Amniotic stem cell (primary cell): ENCODE measurements at places on chromosomes 1 and 21.

DNA sequence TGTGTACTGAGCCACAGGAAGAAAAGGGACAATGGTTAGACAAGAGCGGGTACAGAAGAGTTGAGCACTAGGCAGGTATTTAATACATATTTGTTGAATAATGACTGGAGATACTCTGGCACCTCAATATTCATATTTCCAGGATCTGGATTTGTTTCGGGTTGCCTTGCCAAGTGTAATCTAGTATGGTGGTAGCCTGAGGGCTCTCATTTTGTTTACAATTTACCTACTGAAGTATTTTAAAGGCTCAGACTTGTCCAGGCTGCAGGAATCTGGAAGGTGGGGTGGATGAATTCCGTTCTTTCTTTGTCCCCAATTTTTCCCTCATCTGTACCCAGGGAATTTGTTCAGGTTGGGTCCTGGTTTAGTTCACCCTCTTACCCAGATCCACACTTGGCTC is 95.0 kb downstream of the CACHD1 start:
- no peak for DNase-seq

DNA sequence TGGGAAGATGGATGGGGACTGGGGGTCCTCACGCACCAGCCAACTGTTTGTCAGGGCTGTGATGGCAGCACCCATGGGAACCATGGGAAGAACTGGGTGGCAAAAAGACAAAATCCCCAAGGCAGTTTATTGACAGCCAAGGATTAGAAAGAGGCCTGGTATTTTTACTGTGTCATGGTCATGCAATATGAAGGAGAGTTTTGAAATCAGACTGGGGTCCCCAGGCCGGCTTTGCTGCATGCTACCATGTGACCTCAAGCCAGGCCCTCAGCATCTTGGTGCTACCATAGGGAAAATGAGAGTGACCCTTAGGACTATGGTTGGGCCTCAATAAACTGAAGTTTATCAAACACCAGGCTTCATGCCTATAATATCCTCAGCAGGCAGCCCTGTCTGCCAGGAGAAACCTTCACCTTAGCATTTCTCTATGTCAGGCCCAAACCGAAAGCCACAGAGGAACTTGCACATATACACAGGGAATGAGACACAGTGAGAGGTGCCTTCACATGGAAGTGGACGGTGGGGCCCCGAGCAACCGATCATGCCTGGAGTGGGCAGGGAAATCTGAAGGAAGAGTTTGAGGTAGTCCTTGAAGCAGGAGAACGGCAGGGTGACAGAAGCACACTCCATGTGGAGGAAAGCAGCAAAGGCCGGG is 203.2 kb downstream of the HIVEP3 start:
- DNase-seq, result no peak

GRCh38 chr1:93317207-93317606 is 28.5 kb upstream of the DR1 start:
- no peak for DNase-seq

DNA sequence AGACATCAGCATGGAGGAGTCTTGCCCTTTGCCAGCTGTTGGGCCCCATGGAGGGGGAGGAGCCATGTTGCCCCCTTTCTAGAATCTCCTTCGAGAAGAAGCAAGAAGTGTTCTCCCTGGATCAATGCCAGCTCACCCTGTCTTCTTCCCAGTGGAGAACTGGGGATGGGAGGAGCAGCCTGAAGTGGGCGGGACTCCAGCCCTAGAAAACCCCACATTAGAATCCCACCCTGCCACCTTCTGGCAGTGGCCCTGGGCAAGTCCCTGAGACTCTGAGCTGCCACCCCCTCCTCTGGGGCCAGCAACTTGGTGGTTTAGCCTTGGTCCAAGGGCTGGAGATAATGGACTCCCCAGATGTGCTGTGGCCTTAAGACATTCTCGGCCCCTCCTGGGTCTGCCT is 51.7 kb downstream of the PAX7 start:
- no peak for DNase-seq

GRCh38 chr1:11534846-11535245 is 55.9 kb downstream of the DISP3 start:
- DNase-seq, result no peak

DNA sequence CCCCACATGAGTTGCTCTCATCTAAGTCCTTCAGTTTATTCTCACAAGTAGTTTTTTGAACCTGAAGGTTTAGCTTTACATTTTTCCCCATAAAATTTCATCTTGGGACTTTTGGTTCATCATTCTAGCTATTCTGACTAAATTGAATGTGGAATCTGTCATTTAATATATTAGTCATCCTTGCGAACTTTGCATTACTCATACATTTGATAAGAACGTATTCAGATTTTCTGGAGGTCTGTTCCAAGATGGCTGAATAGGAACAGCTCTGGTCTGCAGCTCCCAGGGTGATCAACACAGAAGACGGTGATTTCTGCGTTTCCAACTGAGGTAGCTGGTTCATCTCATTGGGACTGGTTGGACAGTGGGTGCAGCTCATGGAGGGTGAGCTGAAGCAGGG is 59.8 kb upstream of the CSF1 start:
- DNase-seq, result no peak

GRCh38 chr1:21126324-21126723 is 50.4 kb downstream of the EIF4G3 start:
- no peak for DNase-seq

GRCh38 chr1:224217655-224218623 is 34.9 kb downstream of the DEGS1 start:
- DNase-seq, result no peak

DNA sequence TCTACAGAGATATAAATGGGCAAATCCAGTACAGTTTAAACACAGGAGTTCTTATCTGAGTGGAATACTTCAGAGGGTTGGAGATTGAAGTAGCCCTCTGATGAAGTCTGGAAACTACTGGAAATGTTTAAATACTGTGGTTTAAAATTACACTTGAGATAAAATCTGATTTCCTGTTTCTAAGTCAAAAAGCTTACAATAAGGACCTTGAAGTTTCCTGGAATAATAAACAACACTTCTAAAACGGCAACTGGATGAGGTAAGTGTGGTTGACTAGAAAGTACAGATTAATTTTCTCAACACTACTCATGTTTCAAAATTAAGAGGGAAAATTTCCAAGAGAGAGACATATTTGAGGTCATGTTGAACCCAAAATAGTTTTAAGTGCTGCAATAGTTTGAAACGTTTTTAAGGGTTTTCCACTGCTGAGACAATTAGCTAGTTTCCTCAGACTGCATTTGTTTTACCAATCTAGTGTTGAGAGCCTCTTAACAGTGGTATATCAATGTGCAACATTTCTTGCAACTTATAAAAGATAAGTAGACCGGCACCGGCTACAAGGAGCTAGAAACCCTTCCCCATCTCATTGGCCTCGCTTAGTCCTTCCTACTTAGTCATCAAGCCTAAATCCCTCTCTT is 27.4 kb downstream of the KCNA3 start:
- no peak for DNase-seq

DNA sequence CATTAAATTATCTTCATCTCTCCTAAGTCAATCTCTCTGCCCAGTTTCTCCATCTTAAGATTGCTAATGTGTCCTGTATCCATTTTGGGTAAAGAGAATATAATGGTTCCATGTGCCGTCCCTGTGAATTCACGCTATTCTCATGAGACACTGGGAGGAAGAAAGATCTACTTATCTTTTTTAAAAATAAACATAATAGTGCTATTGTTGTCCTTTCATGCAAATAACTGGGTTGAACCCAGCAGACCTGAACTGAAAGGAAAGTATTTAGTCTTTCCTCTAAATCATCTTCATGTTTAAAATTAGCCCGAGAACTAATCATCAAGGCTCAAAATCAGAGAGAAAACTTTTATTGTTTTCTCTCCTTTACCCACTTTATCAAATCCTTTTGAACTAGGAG is 22.4 kb downstream of the SLAMF1 start:
- DNase-seq, result no peak

DNA sequence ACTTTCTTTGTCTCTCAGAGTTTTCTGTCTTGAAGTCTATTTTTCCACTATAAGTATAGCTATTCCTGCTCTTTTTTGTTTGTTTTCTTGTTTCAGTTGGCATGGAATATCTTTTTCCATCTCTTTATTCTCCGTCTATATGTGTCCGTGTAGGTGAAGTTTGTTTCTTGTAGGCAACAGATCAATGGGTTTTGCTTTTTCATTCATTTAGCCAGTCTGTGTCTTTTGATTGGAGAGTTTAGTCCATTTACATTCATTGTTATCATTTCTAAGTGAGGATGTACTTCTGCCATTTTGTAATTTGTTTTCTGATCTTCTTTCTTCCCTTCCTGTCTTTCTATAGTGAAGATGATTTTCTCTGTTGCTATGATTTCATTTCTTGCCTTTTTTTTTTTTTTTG is 132.5 kb upstream of the GPR52 start:
- no peak for DNase-seq

GRCh38 chr1:180762796-180763195 is 131.0 kb downstream of the XPR1 start:
- DNase-seq, result no peak

GRCh38 chr1:82260051-82260450 is 459.3 kb downstream of the ADGRL2 start:
- DNase-seq, result no peak

- DNase-seq, result no peak
Measured at GRCh38 chr1:109252167-109252892, 3.0 kb downstream of the CELSR2 start.

DNA sequence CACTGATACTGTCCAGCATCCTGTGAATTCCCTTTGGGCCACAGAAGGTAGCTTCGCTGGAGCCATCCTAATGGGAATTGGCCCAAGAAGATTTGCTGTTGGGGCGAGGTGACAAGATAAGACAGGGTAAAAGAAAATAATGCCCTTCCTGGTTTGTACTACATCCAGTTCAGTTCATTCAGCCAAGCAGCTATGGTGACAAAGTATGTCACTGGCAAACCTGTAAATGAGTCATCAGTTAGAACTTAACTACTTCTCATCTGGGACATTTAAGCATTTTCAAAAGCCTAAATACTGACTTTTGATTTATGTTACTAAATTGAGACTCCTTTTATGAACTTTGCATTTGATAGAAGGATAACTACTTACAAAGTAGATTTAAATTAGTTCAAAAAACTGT is 54.2 kb downstream of the WDR64 start:
- no peak for DNase-seq

DNA sequence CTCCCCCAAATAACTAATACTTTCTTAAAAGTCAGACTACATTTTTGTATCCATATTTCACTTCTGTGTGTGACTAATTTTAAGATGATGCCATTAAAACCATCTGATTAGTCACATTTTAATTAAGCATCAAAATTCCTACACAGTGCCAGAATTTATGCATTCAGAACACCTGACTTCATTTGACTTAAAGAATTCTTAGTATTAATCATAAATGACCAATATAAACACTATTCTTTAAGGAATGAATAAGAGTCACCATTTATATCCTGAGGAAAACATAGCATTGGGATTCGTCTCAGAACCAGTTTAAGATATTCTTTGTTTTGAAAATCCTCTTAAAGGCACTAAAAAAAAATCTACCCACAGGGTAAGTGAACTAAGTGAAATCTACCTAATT is 37.0 kb downstream of the TM2D1 start:
- no peak for DNase-seq

- DNase-seq, result no peak
Measured at GRCh38 chr1:225896494-225896893, 7.5 kb upstream of the LEFTY1 start.

- DNase-seq, result no peak
Measured at GRCh38 chr1:153540394-153541361, at the start of gene S100A5. S100A5 (minus strand) TSS chr1:153540934; CDS start chr1:153540191, 743 bp downstream.

GRCh38 chr1:203628201-203629015 is 1.8 kb downstream of the ATP2B4 start:
- no peak for DNase-seq

DNA sequence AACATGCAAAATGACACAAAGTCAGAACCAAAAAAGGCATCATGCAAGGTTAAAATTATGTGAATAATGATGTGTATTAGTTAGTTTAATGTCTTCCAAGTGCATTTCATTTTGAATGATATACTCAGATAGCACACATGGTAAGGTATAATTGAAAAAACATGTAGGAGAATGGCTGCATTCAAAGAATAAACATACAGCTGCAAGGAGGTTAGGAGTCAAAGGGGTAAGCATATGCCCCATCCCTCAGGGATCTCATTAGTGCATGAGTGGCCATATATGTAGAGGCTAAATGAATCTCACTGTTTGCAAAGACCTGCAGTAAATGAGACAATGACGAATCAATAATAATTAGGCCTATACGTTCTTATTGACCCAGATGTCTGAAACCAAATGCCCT is 179.7 kb upstream of the HOOK1 start:
- no peak for DNase-seq

DNA sequence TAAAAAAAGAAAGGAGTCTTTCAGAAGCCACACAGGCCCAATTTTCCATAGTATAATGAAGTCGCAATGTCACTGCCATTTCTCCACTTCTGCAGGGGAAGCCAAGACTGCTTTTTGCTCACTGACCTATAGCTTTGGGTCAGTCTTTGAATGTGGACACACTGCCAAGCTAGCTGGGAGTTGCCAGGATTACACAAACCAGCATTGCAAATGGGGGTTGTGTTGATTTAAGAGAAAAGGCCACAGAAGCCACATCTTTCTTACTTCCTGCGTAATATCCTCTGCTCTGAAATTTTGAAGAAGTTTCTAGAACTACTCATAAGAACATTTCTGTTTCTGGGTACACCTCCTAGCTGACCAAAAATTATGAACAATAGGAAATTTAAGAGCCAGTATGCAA is 45.8 kb upstream of the SAMSN1 start:
- no peak for DNase-seq

GRCh38 chr1:44330935-44331334 is 24.1 kb downstream of the ERI3 start:
- no peak for DNase-seq

GRCh38 chr1:107548276-107548675 is 407.4 kb downstream of the NTNG1 start:
- no peak for DNase-seq

- no peak for DNase-seq
Measured at GRCh38 chr1:64251971-64252370, 48.5 kb downstream of the UBE2U start.

- DNase-seq, result no peak
Measured at GRCh38 chr1:200448034-200448762, 38.4 kb upstream of the ZNF281 start.

DNA sequence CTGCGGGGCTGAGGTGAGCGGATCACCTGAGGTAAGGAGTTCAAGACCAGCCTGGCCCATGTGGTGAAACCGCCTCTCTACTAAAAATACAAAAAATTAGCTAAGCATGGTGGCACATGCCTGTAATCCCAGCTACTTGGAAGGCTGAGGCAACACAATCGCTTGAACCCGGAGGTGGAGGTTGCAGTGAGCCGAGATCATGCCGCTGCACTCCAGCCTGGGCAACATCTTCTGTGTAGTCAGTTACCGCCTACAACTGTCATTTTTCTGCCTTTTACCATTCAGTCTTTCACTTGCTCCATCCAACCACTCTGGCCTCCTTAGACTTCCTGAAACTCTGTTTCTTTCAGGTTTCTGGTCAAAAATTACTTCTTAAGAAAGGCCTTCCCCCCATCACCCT is 2.2 kb downstream of the MYCBP start:
- DNase-seq, result no peak
